ENCODE measurements at places on chromosomes 7 and 10.
A peak's percentile ranks its signal among the peaks of the same experiment; 100 is the strongest.

DNA sequence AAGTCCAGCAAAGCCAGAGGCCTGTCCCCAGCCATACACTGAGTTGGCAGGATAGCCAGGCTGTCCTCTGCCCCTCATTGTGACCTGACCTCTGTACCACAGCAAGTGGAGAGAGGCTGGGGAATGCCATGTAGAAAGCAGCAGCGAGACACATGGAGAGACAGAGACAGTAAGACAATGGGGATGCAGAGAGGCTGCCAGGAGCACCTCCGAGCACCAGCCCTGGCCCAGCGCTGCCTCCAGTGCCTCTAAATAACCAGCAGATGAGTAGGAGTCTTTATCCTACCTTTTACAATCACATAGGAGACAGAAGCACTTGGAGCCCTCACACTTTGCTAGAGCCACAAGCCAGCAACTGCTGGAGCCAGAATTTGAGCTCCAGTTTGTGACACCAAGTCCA is 8.1 kb downstream of the GDF2 start:
- H3K27ac ChIP-seq = no peak overlapping the region
- H3K27me3 ChIP-seq = no peaks in the 10 kb centered on the region
- DNase-seq = no peak
- H3K36me3 ChIP-seq = no peaks in the 10 kb centered on the region

DNA sequence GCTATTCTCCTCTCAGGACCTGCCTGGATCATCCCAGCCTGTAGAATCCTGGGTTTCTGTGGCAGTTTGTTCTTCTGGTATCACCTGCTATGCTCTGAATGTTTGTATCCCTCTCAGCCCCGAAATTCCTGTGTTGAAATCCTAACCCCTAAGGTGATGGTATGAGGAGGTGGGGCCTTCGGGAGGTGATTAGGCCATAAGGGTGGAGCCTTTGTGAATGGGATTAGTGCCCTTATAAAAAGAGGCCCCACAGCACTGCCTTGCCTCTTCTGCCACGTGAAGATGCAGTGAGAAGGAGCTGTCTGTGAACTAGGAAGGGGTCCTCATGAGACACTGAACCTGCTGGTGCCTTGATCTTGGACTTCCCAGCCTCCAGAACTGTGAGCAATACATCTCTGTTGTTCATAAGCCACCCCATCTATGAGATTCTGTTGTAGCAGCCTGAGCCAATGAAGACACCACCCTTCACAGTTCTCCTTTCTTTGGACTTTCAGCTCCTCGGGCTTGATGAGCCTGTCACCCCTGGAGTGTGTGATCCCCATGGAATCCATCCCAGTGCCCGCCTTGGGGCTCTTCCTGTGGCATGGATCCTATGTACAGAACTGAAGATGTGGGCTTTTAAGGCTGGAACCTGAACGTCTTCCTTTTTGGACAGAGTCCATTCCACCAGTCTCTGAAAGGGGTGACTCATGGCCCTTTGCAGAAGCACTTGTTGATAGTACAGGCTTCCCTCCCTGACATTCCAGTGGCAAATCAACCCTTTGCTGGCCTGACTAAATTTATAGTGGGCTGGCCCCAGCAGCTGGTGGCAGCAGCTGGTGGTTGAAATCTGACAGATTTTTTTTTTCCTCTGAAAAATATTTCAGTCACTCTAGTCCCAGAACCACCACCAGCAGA is 138.0 kb downstream of the TACC2 start:
- peaks cover 6% of the 10 kb centered on the region for H3K4me1 ChIP-seq
- peak overlapping the region; percentile 83 for H3K27ac ChIP-seq
- H3K36me3 ChIP-seq = no peaks in the 10 kb centered on the region
- no peaks in the 10 kb centered on the region for H3K27me3 ChIP-seq

DNA sequence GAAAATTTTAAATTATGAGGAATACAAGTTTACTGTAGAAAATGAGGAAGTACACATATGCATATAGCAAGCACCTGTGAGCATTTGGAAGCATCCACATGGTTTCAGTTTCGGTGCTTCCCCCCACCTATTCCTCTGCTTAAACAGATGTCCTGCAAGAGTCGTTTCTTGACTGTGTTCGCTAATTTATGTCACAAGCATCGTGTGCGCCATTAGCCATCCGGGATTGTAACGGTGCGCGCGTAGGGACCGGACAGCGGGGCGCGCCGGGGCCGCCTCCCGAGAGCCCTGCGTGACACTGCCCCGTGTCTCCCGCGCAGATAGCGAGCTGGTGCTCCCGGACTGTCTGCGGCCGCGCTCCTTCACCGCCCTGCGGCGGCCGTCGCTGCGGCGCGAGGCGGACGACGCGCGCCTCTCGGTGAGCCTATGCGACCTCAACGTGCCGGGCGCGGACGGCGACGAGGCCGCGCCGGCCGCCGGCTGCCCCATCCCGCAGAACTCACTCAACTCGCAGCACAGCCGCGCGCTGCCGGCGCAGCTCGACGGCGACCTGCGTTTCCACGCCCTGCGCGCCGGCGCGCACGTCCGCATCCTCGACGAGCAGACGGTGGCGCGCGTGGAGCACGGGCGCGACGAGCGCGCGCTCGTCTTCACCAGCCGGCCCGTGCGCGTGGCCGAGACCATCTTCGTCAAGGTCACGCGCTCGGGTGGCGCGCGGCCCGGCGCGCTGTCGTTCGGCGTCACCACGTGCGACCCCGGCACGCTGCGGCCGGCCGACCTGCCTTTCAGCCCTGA is 90.9 kb downstream of the NEURL1 start:
- H3K4me1 ChIP-seq = no peaks in the 10 kb centered on the region
- H3K27me3 ChIP-seq = no peaks in the 10 kb centered on the region
- peak overlapping the region; percentile 70 for H3K27ac ChIP-seq
- H3K36me3 ChIP-seq = no peaks in the 10 kb centered on the region
- peak overlapping the region; percentile 53 for H3K4me3 ChIP-seq
- DNase-seq = no peak

DNA sequence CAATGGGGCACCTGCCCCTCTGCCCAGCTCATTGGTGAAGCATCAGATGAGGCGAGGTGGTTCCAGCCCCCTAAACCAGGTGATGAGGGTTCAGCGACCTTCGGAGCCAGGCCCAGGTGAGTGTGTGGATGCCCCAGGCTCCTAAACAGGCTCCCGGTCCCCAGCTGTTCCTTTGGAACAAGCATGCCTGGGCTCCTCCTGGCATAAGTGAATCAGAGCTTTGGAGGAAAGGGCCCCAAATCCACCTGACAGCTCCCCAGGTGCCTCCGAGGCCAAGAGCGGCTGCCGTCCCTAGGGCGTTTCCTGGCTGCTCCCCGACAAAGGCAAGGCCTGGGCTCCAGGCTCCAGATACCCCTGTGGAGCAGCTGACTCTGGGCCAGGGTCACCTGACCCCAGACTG is 61.3 kb downstream of the YKT6 start:
- H3K4me3 ChIP-seq = no peak overlapping the region
- H3K27me3 ChIP-seq = no peaks in the 10 kb centered on the region
- no peak overlapping the region for H3K27ac ChIP-seq
- peaks cover 19% of the 10 kb centered on the region for H3K4me1 ChIP-seq

DNA sequence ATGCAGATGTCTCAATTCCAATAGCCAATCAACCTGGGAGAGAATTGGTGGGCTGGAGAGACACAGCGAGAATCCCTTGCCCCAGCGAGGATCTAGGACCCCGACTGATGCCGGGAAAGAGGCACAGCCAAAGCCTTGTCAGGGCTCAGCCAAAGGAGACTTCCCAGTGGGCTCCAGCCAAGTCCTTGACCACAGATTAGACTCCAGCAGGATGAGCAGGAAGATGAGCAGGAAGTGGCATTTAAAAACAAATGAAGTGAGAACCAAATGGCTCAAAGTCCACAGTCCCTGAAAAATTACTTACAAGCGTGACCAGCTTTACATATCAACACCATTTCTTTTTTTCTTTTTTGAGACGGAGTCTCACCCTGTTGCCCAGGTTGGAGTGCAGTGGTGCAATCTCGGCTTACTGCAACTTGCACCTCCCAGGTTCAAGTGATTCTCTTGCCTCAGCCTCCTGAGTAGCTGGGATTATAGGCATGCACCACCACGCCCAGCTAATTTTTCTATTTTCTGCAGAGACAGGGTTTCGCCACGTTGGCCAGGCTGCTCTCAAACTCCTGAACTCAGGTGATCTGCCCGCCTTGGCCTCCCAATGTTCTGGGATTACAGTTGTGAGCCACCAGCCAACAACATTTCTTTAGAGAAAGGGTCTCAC is 40.2 kb downstream of the CTBP2 start:
- no peaks in the 10 kb centered on the region for H3K36me3 ChIP-seq
- no peaks in the 10 kb centered on the region for H3K27me3 ChIP-seq
- peaks cover 24% of the 10 kb centered on the region for H3K4me1 ChIP-seq
- H3K4me3 ChIP-seq = no peak overlapping the region

DNA sequence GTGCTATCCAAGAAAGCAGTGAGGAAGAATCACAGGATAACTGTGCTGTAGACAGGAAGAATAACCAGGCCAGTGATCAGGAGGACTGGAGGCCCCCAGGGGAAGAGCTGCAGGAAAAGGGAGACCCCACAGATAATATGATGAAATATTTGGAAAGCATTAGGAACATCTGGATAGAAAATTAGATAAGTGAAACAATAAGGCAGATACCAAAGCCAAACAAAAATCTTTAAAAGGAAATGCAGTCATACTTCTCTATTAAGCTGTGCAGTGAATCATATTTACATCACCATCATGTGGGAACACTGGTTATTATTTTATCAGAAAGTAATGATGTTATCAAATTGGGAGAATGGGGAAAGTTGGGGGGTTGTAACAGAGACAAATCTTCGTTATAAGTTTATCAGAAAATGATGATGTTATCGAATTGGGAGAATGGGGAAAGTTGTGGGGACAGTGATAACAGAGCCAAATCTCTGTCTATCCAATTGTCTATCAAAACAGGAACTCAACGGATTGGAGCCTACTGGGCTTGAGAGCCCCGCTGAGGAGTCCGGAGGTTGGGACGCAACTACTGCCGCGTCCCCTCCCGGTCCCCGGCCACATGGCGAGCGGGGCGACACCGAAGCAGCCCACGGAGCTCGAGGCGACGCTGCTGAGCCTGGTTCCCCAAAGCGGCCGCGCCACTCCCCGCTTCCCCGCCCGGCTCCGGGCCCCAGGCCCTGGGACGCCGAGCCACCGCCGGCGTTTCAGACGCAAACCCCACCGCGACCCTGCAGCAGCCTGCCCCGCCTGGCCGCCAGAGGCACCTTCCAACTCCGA is 14.0 kb upstream of the RALA start:
- no peaks in the 10 kb centered on the region for H3K27me3 ChIP-seq
- no peak for DNase-seq
- H3K27ac ChIP-seq = peak overlapping the region; percentile 30
- no peaks in the 10 kb centered on the region for H3K36me3 ChIP-seq
- H3K4me3 ChIP-seq = no peak overlapping the region

DNA sequence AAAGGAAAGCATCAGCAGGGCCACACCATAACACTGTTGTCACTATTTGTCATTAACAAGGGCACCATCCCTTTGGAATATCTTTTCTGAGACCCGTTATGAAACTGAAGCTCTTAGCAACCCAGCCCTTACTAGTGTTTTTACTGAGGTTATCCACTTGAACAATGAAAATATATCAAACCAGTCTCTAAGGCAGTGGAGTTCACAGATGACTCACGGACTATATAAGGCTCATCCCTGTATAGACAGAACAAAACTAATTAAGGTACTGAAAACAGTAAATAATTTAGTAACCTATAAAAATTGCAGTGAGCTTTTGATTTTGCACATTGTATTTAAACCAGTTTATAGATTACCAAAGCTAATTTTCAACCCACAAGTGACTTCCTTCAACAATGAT is 196.0 kb downstream of the ELAPOR2 start:
- no peak for DNase-seq
- no peaks in the 10 kb centered on the region for H3K4me1 ChIP-seq
- H3K27me3 ChIP-seq = no peaks in the 10 kb centered on the region
- no peaks in the 10 kb centered on the region for H3K36me3 ChIP-seq
- no peak overlapping the region for H3K4me3 ChIP-seq

DNA sequence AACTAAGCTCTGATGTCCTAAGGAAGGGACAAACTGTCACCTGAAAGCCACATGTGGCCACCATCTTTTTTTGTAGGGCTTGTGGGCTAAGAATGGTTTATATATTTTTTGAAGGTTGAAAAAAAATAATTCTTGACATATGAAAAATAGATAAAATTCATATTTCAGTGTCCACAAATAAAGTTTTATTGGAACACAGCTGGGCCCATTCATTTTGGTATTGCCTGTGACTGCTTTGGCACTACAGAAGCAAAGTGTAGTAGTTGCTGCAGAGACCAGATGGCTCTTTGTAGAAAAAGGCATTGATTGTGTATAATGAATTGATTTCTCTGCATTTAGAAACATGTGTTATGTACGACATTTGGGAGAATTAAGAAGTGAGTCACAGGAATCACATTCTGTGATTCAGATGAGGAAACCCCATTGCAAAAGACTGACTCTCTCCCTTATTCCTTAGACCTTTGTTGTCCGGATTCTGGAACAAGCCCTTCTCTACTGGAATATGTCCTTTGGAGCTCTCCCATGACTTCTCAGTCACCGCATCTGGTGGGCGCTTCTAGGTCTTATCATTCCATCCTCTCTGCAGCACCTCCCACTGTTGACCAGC is 438.7 kb downstream of the LRMDA start:
- no peaks in the 10 kb centered on the region for H3K36me3 ChIP-seq
- DNase-seq = no peak
- H3K4me3 ChIP-seq = no peak overlapping the region
- no peaks in the 10 kb centered on the region for H3K4me1 ChIP-seq
- no peaks in the 10 kb centered on the region for H3K27me3 ChIP-seq

DNA sequence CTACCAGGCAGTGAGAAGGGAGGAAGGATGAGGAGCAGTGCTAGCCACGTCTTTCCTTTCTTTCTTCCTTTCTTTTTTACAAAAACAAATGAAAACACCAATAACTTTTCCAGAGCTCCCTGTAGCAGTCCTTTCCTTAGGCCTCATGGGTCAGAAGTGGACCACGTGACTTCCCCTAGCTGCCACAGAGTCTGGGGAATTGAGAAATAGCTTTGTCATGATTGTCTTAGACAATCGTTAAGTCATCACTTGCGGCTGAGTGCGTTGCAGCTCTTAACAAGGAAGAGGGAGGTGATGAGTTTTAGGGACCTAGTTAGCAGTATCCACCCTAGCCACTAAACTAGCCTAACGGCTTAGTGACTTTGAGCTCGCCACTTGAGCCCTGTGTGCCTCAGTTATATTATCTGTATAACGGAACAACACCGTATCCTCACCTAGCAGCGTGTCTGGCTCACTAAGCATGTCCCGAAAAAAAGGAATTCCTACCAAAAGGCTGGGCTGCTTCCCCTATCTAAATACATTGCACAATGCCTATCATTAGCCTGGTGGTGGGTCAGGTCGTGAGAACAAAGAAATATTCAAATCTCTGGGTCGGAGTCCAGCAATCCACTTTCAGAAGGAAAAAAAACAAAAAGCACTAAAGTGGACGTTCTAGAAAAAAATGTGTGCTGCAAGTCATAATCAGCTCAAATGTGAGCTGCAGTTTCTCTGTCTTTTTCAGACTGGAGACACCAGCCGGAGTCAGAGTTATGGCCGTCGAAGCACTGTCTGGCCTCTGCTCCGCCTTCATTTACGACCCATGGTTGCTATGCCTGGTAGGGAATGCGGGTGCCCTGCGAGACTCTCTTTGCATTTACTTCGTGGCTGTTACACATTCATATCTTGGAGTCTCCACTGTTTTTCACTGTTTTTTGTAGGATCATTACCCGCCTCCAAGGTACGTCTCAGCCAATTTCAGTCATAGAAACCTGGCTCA is 338.5 kb upstream of the FOXK1 start:
- no peak for DNase-seq
- no peak overlapping the region for H3K4me3 ChIP-seq
- no peak overlapping the region for H3K27ac ChIP-seq
- no peaks in the 10 kb centered on the region for H3K27me3 ChIP-seq

GRCh38 chr10:28125701-28126100 is 126.8 kb upstream of the ODAD2 start:
- H3K4me3 ChIP-seq = no peak overlapping the region
- no peaks in the 10 kb centered on the region for H3K27me3 ChIP-seq
- H3K36me3 ChIP-seq = no peaks in the 10 kb centered on the region
- no peak overlapping the region for H3K27ac ChIP-seq
- no peaks in the 10 kb centered on the region for H3K4me1 ChIP-seq
- DNase-seq = no peak

Measured in uterus (tissue), 4 donors.